ENCODE measurements at places on chromosomes 16 and 17.

GRCh38 chr17:57062865-57063264, 22.2 kb upstream of the AKAP1 start:
- DNase-seq = no peak

GRCh38 chr16:10812312-10813098, 6.1 kb downstream of the TVP23A start:
- no peak for DNase-seq

DNA sequence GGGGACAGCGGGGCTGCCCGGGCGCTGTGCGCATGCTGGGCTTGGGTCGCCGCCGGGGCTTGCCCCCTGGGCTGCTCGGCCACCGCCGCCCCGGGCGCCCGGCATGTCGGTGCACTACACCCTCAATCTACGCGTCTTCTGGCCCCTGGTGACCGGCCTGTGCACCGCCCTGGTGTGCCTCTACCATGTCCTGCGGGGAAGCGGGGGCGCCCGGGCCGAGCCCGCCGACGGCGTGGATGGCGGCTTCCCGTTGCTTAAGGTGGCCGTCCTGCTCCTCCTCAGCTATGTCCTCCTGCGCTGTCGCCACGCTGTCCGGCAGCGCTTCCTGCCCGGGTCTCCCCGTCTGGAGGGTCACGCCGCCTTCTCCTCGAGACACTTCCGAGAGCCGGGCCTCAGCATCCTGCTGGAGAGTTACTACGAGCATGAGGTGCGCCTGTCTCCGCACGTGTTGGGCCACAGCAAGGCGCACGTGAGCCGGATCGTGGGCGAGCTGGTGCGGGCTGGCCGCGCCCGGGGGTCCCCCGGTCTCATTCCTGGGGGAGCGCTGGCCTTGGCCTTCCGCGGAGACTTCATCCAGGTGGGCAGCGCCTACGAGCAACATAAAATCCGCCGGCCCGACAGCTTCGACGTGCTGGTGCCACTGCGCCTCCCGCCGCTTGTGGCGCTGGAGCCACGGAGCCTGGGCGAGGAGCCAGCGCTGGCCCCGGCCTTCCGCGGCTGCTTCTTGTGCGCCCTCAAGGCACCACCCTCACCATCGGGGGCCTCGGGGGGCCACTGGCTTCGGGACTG, 789 bp downstream of the ITPRIPL2 start:
- DNase-seq = no peak

- no peak for DNase-seq
Measured at GRCh38 chr16:48106446-48106845, 49.3 kb downstream of the ABCC12 start.

DNA sequence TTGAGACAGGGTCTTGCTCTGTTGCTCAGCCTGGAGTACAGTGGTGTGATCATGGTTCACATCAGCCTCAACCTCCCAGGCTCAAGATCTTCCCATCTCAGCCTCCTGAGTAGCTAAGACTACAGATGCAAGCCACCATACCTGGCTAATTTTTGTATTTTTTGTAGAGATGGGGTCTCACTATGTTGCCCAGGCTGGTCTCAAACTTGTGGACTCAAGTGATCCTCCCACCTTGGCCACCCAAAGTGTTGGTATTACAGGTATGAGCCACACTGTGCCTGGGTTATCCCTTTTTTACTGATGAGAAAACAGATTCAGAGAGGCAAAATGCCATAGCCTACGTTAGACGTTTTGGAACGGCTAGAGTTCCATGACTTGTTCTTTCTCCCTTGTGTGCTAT, 30.1 kb downstream of the SNX29 start:
- DNase-seq = no peak

DNA sequence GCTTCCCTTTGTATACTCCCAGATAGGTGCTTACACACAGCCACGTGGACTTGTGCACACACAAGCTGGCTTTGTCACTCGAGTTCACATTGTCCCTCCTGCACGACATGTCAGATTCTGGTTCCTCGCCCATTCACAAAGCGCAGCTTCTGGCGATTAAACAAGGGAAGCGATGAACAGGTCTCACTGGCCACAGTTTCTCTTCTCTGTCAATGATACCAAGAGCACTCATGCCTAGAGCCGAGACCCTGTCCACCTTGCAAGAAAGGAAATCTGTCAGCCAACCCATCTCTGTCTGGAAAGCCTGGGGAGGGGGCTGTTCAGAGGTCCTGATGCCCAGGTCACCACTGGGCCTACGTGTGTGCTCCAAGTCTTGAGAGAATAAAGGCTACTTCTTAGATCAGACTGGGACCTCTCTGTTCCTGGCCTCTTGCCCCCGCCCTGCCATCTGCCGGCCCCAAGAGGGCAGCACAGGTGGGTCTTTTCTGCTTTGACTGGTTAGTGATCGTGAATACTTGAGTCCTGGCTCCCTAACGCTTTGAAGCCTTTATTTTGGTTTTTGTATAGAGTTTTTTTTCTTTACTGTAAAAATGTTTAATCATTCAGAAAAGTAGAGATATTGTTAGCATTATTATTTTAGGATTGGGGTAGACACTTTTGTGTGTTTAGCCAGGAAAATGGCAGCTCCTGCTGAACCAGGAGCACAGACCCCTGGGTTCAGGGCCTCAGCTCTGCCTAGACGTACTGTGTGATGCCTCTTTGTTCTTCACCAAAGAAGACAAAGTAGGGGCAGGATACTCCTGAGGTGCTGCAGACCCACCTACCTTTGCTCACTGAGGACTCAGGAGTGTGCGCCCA, 104.7 kb downstream of the MRM1 start:
- DNase-seq = peak; percentile 18

GRCh38 chr16:8943966-8944759, 19.5 kb downstream of the USP7 start:
- DNase-seq = no peak

GRCh38 chr17:21218101-21218500, 4.1 kb upstream of the TMEM11 start:
- no peak for DNase-seq

- DNase-seq = no peak
Measured at GRCh38 chr17:11178581-11178980, 62.4 kb upstream of the SHISA6 start.
